HCT116 (cell line): ENCODE measurements at places on chromosomes 16 and 17.

GRCh38 chr17:1639549-1640180 is 5.9 kb downstream of the SCARF1 start:
- no peak for DNase-seq

DNA sequence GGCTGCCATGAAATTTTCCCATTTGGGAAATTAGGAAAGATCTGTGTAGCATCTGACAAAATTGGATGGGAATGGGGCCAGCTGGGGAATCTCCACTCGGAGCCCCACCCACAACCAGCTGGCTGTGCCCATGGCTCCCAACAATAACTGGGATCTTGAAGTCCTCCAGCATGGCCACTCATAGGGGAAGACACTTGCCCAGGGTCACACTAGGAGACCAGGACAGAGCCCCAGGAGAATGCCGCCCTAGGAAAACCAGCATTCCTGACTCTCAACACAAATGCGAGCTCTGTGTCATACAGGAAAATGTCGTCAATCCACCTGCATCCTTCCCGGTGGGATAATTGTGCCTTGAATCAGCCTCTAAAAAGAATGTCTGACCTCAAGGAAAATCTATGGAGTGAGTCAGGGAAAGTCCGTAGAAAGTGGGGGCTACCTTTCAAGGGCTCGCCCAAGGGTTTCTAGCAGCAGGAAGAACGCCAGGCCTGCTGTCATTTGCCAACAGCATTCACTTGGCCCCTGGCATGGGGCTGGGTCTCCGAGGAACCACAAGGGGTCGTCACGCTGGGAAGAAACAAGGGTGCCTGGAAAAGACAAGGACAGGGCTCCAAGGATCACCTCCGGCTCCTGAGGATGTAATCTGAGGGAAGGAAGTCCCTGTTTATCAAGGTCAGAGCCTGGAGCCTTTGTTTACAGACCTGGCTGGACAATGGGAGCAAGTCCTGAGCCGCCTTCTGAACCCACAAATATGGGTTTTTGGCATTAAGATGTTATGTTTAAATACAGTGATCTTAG is 15.9 kb downstream of the CDH5 start:
- DNase-seq = no peak

DNA sequence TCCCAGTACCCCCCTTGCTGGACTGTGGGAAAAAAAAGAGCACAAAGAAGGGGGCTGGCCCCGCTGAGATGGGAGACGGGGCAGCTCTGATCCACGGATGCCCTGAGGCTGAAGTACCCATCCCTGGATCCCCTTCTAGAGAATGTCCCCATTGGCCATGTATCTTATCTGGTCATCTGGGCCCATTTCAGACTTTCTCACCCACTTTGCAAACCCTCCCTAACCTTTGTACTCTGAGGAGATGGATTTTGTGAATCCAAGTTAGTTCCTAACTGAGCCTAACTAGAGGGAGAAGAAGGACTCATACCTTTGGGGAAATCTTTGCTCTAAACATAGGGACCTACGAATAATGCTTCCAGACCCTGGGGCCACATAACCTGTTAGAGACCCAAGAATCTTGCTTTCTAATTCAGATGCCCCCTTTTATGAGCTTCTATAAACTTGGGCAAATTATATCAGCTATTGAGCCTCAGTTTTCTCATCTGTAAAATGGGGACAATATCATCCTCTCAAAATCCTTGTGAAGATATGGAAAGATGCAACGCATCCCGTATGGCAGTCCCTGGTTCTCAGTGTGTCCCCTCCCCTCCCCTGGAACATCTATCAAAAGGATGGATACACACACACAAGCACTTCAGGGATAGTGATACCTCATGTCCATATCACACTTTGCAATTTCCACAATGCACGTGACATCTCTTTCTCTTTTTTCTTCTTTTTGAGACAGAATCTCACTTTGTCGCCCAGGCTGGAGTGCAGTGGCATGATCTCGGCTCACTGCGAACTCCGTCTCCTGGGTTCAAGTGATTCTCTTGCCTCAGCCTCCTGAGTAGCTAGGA is 16.8 kb upstream of the FZD2 start:
- DNase-seq = no peak

DNA sequence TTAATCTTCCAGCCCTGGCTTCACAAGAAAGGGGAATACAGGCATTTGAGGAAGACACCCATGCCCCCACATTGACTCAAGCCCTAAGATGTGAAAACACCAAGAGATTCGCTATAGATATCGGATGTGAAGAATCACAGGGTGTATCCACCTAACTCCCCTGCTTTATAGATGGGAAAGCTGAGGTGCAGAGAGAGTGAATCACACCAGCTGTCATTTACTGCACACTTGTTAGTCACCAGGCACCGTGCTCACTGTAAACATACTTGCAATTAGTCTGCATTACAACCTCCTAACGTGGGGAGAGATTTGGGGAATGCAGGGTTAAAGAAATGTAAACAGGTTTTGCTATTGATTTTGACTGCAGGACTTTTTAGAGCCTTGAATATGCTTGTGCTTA is 325.5 kb downstream of the C16orf95 start:
- DNase-seq = no peak

DNA sequence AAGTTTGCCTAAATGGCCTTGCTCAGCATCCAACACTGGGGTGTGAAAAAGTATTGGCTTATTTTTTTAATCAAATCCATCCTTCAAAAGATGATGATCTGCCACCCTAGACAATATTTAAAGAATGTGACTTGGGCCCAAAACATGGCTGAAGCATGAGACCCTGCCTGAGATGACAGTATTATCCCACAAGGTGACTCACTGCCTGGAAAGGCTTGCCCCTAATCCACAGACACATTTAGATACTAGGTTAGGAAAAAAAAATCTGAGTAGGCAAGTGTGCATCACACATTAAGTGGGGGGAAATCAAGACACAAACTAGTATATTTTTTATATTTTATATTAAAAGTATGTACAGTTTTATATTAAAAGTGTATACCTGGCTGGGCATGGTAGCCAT is 38.4 kb downstream of the TOM1L2 start:
- DNase-seq = no peak

DNA sequence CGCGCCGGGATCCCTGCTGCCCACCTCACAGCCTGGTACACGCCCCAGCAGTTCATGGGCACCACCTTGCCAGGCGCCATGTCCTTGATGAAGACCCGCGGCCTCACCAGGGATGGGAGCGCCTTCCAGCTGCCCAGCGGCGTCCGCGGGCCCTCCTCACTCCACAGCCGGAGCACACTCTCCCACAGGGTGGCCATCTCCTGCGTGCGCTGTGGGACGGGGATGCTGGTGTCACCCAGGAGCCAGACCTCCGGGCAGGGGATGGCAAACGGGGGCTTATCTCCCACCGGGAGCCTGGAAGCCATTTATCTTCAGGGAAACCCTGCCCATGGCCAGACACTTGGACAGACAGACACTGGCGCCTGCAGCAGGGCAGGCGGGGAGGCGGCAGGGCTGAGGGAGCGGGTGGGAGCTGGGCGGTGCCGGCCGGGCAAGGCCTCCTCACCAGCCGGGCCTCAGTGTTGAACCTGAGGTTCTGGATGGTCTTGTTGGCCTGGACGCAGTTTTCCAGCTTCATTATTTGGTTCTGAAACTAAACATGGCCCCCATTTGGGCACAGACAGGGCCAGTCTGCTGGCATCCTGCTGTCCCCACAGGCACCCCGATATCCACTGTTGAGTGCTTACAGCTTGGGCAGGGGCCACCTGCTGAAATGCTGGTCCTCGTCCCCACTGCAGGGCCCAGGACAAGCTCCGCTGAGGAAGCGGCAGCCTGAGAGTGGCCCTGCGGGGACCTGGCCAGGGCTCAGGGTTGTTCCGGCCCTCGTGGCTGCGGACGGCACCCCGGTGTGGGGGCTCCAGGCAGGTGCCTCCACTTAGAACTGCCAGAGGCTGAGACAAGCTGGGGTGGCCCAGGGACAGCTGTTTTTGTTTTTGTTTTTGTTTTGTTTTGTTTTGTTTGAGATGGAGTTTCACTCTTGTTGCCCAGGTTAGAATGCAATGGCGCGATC is 4.0 kb downstream of the PERCC1 start:
- no peak for DNase-seq

- no peak for DNase-seq
These were observed 358 bp downstream of the CHRNE start for GRCh38 chr17:4902540-4902939.
